Naive thymus-derived CD4-positive, alpha-beta T cell (primary cell): ENCODE measurements at places on chromosomes 1 and 21. TPM values are rescaled to one million over a fixed set of nuclear protein-coding genes. Genes with fewer than 3 reads are reported as not detected.

The SYDE2 gene
- 0.92 and 1.2 TPM in 2 replicates for total RNA-seq

The CYP4A11 gene
- total RNA-seq: not detected

The FCRL3 gene
- total RNA-seq: 0.08 TPM in 1 of 2 replicates, not detected in the other

The ZBED6 gene
- 31.9 TPM for total RNA-seq

The TMOD4 gene
- 2.9 TPM for total RNA-seq

The NEK7 gene
- total RNA-seq: 61.5 and 66.2 TPM in 2 replicates

DNA sequence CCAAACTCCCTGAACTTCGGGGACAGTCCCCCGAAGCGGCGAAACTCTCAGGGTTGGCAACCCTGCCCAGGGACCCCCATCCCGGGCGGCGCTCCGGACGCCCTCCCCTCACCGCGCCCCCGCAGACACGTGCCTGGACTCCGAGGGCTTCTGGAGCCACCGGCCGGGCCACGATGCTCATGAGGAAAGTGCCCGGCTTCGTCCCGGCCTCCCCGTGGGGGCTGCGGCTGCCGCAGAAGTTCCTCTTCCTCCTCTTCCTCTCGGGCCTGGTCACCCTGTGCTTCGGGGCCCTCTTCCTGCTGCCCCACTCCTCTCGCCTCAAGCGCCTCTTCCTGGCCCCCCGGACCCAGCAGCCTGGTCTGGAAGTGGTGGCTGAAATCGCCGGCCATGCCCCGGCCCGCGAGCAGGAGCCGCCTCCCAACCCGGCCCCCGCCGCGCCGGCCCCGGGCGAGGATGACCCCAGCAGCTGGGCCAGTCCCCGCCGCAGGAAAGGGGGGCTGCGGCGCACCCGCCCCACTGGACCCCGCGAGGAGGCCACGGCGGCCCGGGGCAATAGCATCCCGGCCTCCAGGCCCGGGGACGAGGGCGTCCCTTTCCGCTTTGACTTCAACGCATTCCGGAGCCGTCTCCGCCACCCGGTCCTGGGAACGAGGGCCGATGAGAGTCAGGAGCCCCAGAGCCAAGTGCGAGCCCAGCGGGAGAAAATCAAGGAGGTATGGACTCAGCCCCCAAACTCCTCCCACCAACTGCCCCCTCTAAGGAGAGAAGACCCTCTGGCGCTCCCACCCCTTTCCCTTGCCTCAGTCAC is 1.2 kb downstream of the MAN1C1 start:
- no peak for DNase-seq

- DNase-seq: no peak
Measured at GRCh38 chr1:86747304-86747703, 42.9 kb downstream of the SH3GLB1 start.

- no peak for DNase-seq
Measured at GRCh38 chr1:221415651-221416050, 326.2 kb downstream of the DUSP10 start.

DNA sequence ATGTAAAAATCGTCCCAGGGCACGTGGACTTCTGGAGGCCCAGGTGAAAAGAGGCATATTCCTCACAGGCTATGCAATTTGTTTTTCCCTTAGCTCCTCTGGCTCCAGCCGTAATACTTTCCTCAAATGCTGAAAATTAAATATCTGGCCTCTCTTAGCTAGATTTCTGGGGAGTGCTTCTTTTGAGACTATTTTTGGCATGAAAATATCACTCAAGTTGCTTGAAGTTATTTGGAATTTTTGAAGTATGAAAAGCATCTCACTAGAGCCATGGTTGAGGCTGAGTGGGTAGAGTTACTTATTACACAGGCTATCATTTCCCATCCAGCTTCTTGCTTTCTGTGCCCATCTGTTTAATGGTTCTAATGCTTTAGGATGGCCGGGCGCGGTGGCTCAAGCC is 59.7 kb downstream of the MYOM3 start:
- no peak for DNase-seq

DNA sequence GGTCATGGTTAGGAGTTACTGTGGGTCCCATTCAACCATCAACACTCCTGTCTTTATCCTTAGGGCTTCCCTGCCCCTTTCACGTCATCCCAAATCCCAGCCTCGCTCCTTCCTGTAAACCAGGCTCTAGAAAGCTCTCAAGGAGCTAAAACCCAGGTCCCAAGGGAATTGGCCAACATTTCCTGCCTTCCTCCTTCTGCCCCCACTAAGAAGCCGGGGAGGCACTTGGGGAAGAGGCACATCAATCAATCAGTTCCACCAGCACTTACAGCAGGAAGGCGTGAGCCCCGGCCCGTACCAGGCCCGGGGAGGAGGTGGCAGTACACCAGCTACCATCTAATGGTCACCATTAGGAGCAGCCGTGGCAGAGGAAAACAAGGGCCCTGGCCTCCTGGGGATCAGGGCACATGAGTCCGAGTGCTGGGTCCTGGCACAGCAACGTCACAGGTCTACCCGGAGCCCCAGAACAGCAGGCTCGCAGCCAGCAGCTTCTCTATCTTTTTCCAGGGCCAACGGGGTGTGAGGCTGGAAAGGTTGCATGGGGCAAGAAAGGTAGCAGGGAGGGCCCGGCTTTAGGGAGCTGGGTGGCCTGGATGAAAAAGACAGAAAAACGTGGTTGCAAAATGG is 108.6 kb downstream of the CASZ1 start:
- DNase-seq: no peak

GRCh38 chr1:234550341-234551031 is 59.5 kb downstream of the IRF2BP2 start:
- no peak for DNase-seq

GRCh38 chr1:119816407-119816806 is 5.1 kb upstream of the REG4 start:
- no peak for DNase-seq

- no peak for DNase-seq
Measured at GRCh38 chr1:169527451-169528214, 41.9 kb upstream of the SLC19A2 start.

- DNase-seq: no peak
Measured at GRCh38 chr21:25568246-25568645, 39.0 kb downstream of the MRPL39 start.

GRCh38 chr1:154404511-154404931 is 622 bp upstream of the IL6R start:
- DNase-seq: no peak

DNA sequence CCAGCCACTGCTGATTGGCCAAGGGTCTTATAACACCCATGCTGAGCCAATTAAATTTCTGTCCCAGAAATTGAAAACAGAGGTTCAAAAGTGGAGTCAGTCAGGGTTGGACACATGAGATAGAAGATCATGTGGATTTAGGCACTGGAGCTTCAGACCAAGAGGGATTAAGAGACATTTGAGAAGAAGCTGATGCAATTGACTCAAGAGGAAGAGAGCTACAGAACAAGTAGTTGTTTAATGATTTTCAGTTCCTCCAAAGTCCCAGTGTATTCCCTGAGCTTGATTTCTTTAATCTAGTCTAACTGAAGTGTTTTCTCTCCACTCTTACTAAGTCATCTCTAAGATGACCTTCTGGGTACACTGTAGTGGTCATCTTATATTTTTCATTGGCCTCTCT is 227.1 kb downstream of the DUSP10 start:
- DNase-seq: no peak

DNA sequence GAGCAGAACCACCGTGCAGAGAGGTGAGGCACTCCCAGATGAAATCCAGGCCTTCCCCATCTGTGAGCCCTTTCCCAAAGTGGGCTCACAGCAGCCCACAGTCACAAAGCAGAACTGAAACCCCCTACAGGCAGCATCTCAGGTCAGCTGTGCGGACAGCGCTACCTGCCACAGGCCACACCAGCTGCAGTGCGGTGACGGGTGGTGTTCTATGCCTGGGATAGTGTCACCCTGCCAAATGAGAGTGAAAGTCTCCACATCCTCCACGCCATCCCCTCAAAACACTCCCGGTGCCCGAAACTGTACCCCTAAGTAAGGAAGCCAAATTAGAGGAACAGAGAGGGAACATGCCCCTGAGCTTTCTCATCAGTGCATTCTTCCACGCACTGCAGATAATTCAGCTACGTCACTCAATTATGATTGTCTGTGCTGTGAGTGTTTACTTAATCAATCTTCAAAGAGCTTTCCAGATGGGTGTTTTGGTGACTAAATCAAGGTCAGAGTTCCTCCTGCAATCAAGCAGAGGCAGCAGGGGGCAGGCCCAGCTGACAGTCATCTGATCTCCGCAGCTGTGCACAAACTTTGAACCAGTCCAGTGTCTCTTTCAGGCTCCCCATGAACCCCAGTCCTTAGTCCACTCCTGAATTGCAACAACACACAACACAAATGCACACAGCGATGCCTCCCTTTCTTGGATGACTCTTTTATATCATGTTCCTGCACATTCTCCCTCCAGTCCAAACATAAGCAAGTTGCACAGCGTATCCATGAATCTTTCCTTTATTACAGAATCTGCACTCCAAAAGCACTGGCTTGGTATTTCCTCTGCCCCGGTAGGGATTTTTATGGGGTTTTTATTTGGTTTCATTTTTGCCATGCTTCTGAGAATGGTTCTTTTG is 150.0 kb downstream of the TOMM20 start:
- DNase-seq: no peak

DNA sequence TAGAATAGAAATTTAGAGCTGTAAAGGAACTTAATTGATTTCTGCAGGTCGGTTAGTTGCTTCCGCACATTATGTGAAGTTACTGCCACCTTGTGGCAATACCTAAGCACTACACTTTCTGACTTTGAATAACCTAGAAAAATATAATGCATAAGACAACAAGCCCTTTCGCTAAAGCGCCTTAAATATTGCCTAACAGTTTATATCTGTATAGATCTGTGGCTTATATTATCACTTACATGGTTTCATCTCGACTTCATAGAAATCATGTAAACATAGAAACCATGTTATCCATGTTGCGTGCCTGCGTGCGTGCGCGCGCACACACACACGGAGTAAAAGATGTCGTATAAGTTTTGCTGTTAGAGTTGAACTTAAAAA is 10.9 kb upstream of the IFI16 start:
- peak; percentile 71 for DNase-seq

DNA sequence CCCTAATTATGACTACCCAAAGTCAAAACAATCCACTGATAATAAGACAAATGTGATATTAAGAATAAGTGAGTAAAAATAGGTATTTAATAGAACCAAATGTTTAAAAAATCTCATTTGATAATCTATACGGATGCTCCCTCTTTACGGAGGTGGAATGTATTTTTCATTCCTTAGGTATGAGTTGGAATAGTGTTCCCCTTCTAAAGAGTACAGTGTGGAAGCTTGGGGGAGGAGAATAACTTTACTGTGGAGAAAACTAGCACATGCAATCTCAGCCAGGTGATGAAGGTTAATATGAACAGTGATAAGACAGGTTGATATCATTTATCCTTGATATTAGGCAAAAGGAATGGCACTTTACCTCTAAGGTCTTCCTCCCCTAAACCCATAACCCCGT is 74.6 kb downstream of the GPR88 start:
- no peak for DNase-seq

DNA sequence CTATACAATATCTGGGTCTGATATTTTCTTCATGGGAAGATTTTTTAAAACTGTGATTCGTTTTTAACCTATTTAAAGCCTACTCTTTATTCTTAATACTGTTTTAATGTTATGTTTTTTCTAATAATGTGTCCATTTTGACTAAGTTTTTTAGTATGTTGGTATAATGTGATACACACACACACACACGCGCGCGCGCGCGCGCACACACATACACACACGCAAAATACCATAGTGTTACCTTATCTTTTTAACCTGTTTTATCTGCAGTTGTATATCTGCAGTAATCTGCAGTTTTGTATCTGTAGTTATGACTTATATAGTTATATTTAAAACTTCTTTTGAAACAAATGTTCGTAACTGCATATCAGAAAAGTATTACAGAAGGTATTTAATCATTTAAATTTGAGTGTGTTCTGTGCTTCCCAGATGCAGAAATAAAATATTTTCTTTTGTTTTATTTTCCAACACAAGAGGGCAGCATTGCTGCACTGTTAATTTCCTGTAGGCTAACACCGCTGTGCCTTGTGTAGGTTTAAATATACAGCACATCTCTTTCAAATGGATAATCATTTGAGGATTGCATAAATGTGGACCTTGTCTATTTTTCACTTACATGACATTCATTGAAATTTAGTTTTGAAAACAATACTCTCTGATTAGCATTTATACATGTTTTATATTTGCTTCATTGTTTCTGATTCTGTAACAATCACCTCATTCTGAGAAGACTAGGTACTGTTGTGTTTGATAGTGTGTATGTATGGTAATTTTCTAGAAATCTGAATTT is 166.1 kb downstream of the PDE4B start:
- peak; percentile 70 for DNase-seq

GRCh38 chr1:75725861-75726361 is 1.4 kb downstream of the ACADM start:
- DNase-seq: no peak

- no peak for DNase-seq
Measured at GRCh38 chr1:178066908-178067614, 26.8 kb upstream of the RASAL2 start.

- peak; percentile 18 for DNase-seq
Measured at GRCh38 chr1:51192213-51192843, 43.7 kb upstream of the RNF11 start.

DNA sequence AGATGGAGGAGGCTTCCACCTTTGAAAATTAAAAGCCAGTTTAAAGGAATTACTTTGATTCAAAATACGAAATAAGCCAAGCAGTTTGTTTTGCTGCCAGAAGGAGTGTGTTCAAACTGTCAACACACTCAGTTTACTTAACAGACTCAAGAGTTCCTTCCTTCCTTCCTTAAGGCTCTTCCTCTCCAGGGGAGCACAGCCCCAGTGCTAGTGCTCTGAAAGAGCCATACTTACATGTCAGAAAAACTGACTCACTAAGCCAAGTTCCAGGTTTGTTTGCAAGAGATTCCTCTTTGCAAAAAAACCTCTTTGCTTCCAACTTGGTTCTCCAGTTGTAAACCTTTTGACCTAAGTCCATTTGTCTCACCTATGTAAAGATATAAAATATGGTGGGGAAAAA is 14.3 kb downstream of the SETD4 start:
- no peak for DNase-seq

- DNase-seq: no peak
Measured at GRCh38 chr1:12433323-12434053, 184.5 kb downstream of the DHRS3 start.

DNA sequence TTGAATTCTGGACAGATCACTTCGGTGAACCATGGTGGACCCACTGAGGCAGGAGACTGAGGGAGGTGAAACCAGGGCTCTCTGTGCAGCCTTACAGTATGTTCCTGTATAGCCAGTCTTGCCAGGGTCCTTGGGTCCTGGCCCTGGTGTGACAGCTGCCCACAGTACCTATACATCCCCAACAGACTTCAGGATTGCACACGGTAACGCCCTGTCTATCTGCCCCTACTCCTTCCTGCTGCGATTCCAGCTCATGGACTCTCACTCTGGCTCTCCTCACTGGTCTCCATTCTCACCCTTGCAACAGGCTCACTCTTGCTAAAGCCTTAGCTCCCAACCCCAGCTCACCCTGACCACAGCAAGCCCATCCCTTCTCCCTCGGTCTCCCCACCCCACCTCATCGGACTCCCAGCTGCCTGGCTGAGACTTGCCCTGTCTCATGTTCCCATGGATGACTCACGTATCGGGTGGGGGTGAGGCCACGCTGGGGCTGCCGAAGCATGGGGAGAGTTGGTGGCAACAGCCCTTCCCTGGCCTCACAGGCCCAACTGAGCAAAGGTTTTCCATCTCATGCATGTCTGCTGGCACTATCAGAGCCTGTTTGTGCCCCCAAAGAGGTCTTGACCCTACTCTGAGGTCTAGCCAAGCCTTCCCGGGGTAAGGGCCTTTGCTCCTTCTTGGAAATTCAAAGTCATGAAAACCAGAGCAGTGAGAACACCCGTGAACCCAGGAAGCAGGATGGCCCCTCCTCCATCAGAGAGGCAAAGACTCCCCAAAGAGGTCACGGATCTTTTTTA is 7.1 kb downstream of the PHLDA3 start:
- no peak for DNase-seq

- no peak for DNase-seq
Measured at GRCh38 chr1:16441282-16441665, 750 bp downstream of the NECAP2 start.
